Left lung (tissue), 14 donors: ENCODE measurements at places on chromosomes 16 and 17.
A peak's percentile ranks its signal among the peaks of the same experiment; 100 is the strongest.

DNA sequence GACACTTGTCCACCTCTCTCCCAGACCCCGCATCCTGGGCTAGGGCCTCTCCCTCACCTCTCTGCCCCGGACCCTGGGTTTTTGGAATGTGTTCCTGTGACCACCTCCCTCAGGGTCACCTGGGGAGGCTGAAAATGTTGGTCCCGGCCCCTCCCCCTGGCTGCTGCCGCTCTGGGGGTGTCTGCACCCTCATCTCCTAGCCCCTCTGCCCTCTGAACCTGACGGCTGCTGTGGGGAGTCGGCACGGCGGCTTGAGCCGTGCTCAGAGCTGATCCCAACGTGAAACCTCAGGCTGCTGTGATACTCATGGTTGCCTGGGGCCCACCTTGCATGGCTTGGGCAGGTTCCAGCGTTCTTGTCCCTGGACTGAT lies 42.8 kb downstream of the ADCY7 start:
- no peak for DNase-seq

DNA sequence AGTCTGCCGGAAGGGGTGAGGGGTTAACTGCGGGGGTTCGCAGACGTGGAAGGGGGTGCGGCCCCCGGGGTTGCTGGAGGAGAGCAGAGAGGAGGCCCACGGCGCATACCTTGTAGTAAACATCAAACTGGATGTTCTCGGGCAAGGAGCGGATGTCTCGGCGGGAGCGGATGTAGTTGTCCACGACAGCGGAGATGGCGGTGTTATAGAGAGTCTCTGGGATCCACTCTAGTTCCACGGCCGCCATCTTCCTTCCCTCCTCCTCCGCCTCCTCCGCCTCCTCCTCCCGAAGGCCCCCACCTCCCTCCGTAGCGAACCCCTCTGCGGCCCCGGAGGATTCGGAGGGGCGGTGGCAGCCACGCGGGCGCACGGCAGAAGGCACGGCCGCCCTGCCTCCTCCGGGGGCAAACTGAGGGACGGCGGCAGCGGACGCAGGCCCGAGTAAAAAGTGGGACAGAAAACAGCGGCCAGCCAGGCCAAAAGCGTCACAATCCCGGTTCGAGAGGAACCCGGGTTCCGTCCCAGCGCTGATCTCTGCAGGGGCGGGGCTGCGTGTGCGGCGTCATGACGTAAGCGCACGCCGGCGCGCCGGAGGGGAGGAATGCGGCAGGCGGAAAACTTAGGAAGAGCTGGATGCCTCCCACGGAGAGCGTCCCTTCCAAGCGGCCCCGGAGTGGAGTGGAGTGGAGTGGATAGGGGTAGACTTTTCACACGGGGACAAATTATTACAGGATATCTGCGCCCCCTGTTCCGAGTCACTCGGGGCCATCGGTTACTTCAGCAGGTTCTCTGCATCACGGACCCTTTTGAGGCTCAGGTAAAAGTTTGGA lies at the start of gene APPBP2:
Gene APPBP2, minus strand, starts transcription at position 558 of the 830 bp plus-strand sequence. Its CDS starts 311 bp downstream, at position 247.
- DNase-seq, result peak; percentile 95

DNA sequence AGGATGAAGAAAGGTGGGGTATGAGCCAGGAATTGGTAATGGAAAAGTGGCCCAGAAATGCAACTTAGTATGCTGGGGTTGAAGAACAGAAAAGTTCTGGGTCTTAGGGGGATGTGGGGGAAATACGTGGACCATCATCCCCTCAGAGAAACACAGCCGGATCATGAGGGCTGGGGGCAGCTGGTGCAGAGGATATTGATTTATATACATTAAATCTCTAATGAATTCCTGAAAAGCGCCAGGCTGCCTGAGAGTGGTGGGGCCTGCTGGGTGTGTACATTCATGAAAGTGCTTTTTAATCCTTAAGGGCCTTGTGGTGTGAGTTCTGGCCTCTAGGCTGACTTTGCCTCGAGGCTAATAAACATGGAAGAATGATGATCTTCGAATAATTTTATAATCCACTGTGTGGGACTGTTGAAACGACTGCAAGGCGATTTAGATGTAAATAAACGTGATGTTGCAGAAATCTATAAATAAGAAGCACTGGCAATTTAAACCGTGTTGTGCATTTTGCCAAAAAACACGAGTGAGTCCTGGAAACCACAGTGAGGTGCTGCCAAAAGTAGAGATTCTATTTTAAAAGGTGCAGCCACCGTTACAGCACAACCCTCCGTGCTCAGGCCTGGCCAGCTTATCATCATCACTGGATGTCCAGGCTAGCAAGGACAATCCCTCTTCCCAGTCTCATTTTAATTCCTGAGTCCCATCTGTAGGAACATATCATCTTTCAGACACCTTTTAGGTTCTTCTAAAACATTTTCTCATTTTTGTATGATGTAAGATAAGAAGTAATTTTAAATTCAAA lies 32.1 kb downstream of the PRKAR1A start:
- no peak for DNase-seq

DNA sequence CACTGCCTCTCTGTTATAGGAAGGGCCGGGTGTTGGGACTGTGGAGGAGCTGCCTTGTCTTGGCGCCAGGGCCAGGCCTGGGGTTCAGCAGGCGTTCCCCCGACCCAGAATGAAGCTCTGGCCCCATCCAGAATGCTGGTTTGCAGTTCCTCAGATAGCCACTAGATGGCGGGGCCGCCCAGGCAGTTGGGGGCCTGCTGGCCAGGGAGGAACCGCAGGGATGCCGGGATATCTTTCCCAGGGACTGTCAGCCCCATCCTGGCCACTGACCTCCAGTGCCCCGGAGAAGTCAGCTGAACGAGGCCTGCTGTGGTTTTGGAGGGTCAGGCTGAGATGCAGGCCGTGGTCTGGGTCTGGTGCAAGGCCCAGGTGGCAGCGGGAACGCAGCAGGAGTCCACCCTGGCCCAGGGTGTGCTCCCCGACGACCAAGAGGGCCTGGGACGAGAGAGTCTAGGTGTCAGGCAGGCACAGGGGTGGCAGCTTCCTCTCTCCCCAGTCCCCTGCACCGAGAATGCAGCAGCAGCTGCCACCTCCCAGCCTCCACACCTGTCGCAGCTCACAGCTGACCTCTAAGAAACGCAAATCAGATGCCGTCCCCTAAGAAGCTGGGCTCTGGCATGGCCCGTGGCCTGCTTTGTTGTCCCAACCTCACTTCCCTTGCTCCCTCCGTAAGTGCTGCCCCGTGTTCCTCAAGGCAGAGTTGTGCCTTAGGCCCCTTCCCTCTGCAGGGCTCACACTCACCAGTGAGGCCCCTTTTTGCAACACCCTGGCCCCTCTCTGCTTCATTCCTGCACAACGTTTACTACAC lies 51.2 kb downstream of the RMI2 start:
- DNase-seq, result peak; percentile 73

GRCh38 chr16:49473131-49473530 lies 99.5 kb downstream of the C16orf78 start:
- DNase-seq, result peak; percentile 4

GRCh38 chr17:60231691-60232090 lies 81.9 kb downstream of the CA4 start:
- DNase-seq, result no peak

DNA sequence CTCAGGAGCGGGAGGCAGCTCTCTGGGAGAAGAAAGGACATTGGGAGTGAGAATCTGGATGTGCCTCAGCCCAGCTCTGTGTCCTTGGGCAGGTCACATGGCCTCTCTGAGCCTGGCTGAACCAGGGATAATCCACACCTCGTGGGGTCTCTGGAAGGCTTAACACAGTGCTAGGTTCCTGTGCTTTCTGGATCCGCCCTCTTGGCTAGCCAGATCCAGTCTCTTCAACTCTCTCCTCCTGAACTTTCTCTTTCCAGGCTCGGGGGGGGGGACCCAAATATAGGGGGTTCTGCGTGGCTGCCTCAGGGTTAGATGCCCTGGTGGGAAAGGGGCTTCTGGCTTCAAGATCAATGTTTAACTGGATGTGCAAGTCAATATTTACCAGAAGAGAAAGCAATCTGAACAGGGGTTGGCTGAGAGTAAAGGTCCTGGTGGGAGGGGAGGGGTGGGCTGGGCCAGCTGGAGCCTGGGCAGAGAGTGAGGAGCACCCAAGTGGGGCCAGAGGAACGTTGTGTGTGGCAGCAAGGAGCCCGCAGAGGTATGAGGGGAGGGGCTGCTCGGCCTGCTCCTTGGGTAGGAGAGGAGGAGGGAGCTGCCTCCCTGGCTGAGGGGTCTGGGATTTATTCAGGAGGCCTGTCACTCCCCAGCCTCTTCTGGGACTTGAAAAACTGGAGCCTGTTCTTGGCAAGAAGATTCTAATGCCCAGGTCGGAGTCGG lies at the start of gene SERPINF2:
Gene SERPINF2, plus strand, starts transcription at position 501 of the 717 bp plus-strand sequence. CDS start 2,125 bp downstream, outside the sequence.
- no peak for DNase-seq

DNA sequence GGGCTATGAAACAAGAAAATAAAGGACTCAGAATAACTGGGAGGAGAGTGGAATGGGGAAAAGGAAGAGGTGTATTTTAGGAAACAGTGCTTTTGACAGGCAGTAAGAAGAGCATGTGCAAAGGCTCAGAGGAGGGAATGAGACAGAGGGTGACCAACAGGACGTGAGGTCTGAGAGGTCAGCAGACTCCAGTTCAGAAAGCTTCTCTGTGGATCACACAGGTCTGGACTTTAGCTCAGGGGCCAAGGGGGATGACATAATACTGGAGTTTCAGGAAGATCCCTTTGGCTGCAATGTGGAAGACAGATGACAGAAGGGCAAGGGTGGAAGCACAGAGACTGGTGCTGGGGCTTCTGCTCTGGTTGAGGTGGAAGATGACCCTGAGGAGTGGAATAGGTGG lies 489.9 kb upstream of the CDH5 start:
- no peak for DNase-seq

DNA sequence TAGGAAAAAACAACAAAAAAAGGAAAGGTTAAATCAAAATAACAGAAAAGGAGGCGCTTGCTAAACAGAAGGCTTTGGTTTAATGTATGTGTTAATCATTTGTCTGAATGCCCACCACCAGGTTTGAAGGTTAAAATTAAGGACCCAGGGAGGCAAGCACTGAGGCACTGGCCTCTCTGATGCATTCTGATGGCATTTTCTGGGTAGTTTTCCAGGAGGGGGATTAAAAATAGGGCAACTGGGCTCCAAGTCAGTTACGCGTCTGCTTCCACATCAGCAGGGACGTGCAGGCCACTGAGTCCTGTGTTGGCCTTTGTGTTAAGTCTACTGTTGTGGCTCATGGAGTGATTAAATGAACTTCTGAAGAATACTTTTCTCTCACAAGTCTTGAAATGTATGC lies 26.9 kb downstream of the MARF1 start:
- DNase-seq, result no peak

- no peak for DNase-seq
Observed at GRCh38 chr16:55435387-55435786, 43.6 kb upstream of the MMP2 start.
